Stimulated activated CD8-positive, alpha-beta memory T cell treated with anti-CD3 and anti-CD28 coated beads, Interleukin-4, amount 100 ng/mL, for 1 hour (primary cell): ENCODE measurements at places on chromosomes 6 and 20.

DNA sequence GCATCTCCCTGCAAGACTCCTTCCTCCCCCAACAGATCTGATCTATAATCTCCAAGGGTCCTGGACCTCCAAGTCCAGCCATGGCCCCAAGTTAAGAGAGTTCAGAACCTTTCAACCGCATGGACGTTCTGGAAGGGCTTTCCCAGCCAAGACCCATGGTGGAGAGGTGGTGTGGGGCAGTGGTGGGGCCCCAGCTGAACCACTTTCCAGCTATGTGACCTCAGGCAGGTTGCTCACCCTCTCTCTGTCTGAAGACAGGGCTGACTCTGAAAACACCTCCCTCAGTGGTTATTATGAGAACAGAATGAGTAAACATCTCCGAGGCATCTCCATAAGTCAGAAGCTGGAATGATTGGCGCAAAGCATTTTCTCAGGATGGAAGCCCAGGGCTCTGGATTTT lies 887 bp downstream of the CLPS start:
- no peak for DNase-seq

DNA sequence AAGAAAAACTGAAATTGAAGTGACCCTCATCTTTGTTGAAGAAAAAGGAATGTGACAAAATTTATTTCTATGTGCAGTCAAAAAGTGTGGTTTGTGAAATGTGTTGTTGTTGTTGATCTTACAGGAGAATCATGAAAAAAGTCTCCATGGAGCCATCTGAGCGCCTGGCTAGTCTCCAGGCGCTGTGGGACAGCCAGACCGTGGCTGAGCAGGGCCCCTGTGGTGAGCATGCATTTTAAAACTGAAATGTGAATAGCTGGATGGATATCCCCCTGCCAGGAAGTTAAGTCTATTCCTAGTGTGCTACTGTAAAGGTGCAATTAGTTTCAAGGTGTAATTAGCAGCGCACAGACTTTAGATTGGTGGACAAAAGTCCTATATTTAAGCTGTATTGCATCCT lies 170.6 kb downstream of the CARMIL1 start:
- DNase-seq = no peak

DNA sequence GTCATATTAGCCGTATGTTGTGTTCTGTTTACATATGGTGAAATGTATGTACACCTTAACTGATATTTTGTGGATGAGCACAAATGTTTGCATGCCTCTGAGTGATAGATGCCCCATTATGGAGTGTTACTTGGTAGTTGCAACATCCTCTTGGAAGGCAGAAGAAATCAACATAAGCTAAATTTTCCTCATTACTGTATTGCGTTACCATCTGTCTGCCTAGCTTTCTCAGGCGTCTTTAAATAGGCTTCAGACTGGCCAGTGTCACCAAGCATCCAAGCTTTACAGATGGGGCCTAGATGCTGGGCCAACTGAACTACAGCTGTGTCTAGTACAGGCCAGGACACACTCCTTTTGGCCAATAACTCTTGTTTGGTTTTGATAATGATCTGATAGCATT lies 250.6 kb downstream of the SAMD5 start:
- DNase-seq = no peak

GRCh38 chr6:31402324-31403282 lies 792 bp upstream of the MICA start:
- peak; percentile 11 for DNase-seq

GRCh38 chr6:165705941-165706340 lies 42.9 kb upstream of the PDE10A start:
- no peak for DNase-seq

- DNase-seq = no peak
These were observed 185.4 kb upstream of the SLC24A3 start for GRCh38 chr20:19026901-19027644.
